CD8-positive, alpha-beta memory T cell (primary cell): ENCODE measurements at places on chromosomes 3 and 15. TPM values are rescaled to one million over a fixed set of nuclear protein-coding genes. Genes with fewer than 3 reads are reported as not detected.

DNA sequence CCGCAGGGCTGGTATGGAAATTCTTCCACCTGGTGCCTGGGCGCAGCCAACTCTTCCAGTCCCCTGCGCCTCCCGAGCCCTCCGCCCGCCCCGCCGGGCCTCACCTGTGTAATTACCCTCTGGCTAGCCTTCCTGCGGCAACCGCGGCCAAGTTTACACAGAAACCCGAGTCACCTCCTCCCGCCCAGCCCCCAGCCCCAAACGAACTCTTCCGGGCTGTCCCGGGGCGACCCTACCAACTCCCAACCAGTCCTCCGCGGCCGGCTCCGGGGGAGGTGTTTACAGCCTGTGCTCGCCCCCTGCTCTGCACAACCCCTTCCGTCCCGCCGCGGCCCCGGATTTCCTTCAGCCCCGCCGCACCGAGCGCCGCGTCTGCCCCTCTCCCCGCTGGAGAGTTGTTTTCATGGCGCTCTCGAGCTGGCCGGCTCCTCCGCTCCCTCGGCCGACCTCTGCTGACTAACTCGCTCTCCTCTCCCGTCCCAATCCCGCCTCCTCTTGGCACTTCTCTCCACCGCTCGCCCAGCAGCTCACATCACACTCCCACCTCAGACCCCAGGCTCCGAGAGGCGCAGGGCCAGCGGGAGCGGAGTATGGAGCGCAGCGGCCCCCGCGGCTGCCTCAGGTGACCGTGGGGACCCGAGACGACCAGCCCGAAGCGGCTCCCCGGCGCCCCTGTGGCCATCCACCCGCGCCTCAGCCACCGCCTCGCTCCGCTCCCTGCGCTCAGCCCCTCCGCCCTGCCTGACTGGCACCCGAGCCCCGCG is 538 bp downstream of the ATOSA start:
- DNase-seq, result peak; percentile 82

DNA sequence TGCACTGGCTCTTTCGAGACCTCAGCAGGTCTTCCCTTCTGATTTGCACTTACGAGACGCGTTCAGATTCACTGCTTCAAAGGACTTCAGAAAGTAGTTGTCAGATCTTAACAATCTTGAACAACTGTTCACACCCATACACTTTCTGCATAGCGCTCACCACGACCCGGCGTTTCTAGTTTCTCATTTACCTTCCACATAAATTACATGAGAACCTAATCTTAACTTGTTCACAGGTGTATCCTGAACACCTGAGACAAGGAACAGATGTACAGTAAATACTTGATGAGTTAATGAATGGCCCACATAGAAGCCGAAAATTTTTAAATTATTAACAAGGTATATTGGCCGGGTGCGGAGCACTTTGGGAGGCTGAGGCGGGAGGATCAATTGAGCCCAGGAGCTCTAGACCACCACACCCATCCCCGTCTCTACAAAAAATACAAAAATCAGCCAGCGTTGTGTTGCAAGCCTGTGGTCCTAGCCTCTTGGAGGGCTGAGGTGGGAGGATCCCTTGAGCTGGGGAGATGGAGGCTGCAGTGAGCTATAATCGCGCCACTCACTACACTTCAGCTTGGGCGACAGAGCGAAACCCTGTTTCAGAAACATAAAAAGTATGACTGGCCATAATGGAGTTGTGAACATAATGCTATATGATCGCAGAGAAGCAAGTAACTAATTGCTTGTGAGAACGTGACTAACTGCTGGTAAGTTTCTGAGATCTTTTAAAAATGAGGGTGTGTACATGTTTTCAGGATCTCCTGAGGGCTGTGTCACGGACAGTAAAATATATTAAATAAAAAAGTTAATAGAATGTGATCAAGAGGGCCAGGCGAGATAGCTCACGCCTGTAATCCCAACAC is 984 bp upstream of the SMARCC1 start:
- DNase-seq, result no peak

DNA sequence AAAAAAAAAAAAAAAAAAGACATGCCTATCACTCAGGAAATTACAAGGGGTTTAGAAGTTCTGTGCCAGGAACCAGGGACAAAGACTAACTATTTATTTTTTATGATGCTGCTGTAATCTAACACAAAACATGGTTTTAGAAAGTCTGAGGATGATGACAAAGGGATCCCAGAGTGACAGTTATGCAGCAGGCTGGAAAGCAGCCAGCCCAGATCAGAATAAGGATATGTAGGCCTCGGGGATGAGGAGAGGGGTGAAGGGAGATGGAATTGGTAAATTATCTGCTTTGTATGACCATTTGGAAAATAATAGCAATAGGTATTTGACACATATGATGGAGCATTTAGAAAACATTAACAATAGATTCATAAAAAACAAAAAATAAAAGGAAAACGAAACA is 34.1 kb upstream of the NMD3 start:
- DNase-seq, result no peak

- no peak for DNase-seq
Observed at GRCh38 chr15:59887211-59887610, 116.9 kb upstream of the FOXB1 start.

DNA sequence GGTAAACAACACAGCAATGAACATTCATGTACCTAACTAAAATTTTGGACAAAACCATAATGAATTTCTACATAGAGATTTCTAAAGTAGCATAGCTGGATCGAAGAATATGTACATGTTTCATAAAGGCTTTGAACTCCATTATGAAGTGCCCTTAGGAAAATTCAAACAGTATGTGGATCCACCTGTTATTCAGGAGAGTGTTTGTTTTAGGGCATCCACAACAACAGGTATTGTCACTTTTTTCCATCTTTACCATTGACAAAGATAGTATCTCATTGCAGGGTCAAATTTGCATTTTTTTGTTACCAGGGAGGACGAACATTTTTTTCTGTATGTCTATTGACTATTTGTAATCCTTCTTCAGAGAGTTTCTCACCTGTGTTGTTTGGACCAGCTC is 75.0 kb downstream of the COL6A5 start:
- no peak for DNase-seq

DNA sequence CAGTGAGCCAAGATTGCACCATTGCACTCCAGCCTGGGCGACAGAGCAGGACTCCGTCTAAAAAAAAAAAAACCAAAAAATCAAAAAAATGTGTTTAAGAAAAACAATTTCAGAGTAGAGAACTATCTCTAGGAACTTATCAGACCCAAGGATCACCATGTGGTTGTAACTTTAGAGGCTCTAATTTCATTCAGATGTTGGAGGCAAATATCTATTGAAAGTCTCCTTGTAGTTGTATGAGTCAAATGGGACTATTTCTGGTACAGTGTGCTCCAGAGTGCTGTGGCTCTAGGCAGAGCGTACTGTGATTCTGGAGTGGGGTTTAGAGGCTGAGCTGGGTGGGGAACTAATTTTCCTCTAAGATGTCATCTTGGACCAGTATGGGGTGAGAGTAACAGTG is 398.7 kb downstream of the SHQ1 start:
- no peak for DNase-seq

GRCh38 chr15:81809543-81809942 is 236.3 kb downstream of the MEX3B start:
- DNase-seq, result no peak

GRCh38 chr15:29773816-29774215 is 48.5 kb downstream of the TJP1 start:
- no peak for DNase-seq

DNA sequence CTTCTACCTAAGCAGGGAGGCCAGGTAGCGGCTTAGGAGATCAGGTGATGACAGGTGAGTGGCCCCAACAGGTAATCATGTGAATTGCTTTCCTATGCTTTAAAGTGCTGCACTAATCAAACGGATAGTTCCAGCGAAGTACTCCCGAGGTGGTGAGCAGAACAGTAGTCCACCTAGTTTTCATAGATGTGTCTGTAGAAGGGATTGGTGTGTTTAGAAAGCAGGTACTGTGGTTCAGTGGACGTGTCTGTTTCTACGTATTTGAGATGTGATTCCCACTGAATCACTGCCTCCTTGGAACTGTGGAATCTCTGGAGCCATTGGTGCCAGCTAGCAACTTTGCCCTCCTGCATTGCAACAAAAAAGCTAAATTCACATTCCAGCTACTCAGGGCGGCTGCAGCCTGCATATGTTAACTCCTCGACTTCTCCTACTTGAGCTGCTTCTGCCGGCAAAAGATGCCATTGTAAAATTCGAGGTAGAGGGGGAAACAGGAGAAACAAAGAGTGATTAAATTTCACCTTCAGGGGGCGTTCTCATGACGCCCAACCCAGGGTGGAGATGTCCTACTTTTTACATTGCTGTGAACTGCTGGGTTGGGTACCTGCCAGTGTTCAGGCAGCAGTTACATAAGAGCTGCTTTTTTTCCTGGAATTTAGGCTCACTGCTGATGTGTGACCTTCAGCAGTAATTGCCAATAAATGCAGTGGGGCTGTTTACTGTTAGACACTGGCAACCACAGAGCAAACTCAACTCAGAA is 227.3 kb downstream of the ITPR1 start:
- DNase-seq, result peak; percentile 21

GRCh38 chr15:63615935-63616334 is 18.7 kb downstream of the FBXL22 start:
- DNase-seq, result no peak

COL8A1 gene
- not detected for total RNA-seq

C3orf38 gene
- 25.9 TPM for total RNA-seq

CSNK1G1 gene
- total RNA-seq, result 27.0 TPM

TKT gene
- total RNA-seq, result 173 TPM

NDN gene
- total RNA-seq, result 1.2 TPM
